ENCODE measurements at places on chromosomes 2 and 18.

- DNase-seq, result no peak
Measured at GRCh38 chr18:64993695-64994094, 757.1 kb upstream of the CDH7 start.

DNA sequence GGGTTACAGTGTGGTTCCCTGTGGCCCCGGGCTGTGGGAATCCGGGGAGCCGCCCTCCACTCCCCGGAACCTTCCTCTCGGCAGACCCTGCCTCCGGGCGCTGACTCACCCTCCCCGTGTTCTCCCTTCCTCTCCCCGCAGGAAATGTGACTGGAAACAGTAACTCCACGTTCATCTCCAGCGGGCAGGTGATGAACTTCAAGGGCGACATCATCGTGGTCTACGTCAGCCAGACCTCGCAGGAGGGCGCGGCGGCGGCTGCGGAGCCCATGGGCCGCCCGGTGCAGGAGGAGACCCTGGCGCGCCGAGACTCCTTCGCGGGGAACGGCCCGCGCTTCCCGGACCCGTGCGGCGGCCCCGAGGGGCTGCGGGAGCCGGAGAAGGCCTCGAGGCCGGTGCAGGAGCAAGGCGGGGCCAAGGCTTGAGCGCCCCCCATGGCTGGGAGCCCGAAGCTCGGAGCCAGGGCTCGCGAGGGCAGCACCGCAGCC is 59.5 kb downstream of the TNFRSF11A start:
- no peak for DNase-seq

DNA sequence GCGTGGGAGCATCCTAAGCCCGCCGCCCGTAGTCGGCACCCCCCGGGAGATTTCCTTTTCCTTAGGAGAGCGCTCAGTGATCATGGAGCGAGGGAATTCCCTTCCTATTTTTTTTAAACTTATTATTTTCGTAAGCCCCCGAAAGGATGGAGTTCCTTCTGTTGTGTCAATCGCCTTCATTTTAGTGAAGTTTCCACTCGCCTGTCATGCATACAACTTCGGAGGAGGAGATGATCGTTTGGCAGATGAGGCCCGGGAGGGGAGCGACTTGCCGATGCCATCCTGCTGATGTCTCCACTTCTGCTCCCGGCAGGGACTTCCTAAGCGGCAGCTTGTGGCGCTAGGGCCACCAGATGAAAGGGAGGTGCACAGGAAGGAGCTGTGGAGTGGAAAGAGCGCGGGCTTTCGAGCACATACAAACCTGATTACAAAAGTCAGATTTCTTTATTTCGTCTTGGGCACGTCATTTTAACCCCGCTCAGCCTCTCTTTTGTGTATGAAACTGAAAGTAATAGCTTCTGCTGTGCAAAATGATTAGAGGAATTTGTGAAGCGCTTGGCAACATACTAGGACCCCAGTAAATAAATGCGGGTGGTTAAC is at the start of gene ADGRF3:
TSS of gene ADGRF3 (minus strand) at position 336 of the 600 bp plus-strand sequence. CDS start 555 bp downstream, outside the sequence.
- peak; percentile 66 for DNase-seq

DNA sequence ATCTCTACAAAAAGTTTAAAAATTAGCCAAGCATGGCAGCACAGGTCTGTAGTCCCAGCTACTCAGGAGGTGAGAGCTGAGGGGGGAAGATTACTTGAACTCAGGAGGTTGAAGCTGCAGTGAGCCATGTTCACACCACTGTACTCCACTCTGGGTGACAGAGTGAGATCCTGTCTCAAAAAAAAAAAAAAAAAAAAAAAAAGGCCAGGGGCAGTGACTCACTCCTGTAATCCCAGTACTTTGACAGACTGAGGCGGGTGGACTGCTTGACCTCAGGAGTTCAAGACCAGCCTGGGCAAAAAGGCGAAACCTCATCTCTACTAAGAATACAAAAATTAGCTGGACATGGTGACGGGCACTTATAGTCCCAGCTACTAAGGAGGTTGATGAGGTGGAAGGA is 37.0 kb downstream of the PUM2 start:
- no peak for DNase-seq

- DNase-seq, result no peak
Measured at GRCh38 chr2:144048631-144049060, 471.3 kb downstream of the ZEB2 start.

- DNase-seq, result no peak
Measured at GRCh38 chr2:47271054-47272000, 116.2 kb upstream of the STPG4 start.

GRCh38 chr2:203535784-203536585 is 884 bp upstream of the RAPH1 start:
- no peak for DNase-seq

Data from Kasumi-1 (cell line).